ENCODE measurements at places on chromosomes 12 and 14. TPM values are rescaled to one million over a fixed set of nuclear protein-coding genes. Genes with fewer than 3 reads are reported as not detected.

The RNF34 gene
- total RNA-seq, result 63.3 TPM

The RPL10L gene
- total RNA-seq, result not detected

The ADCY4 gene
- total RNA-seq, result 1.5 TPM

The PLCZ1 gene
- total RNA-seq, result not detected

The CDCA4 gene
- total RNA-seq, result 62.4 TPM

DNA sequence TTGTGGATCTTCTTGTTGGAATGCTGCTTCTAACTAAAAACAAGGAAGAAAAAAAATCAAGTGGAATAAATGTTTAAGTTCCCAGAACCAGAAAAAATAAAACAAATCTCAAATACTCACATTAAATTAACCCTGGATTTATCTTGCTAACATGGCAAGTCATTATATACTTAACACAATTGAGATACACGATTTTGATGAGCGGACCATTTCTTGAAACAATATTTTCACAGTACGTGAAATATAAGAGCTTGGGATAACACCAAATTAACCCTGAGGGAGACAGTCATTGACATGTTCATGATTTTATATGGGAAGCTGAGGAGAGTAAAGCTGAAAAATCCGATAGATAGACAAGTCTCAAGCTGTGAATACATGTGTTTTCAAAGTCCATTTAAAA is 128.6 kb downstream of the PTCSC3 start:
- DNase-seq, result no peak

DNA sequence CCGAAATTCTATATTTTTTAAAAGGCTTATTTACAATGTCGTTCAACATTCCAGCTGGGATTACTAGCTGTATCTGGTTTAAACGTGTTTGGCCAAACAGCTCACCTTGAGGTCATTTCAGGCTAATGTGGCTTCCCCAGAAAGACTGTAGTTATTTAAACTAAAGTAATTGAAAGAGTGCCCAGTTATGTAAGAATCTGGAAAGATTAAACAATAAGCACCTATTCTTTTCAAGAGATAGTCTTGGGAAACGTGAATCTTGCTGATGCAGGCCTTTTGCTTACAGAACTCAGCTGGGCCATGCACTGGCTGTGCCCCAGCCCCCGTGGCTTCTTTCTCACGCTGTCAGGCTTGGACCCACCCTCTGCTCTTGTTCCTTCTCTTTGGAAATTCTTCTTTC is 24.4 kb downstream of the GLRX5 start:
- DNase-seq, result no peak

GRCh38 chr12:64085996-64086395 is 136.1 kb downstream of the KICS2 start:
- DNase-seq, result no peak

DNA sequence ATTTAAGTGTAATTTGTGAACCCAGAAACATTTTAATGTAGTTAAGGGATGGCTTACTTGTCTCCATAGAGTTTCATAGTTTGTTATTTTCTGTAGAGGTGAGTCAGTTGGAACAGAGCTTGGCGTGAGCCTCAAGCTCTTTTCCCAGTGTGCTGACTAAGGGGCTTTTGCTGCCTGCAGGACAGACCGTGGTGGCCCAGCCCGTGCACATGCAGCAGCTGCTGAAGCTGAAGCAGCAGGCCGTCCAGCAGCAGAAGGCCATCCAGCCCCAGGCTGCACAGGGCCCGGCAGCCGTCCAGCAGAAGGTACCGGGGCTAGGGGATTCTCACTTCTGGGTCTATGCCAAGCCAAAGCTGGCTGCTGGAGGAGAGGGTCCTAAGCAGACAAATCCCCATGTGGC is 76.9 kb downstream of the DDX51 start:
- no peak for DNase-seq

GRCh38 chr12:101924618-101925017 is 47.2 kb downstream of the DRAM1 start:
- DNase-seq, result peak; percentile 22

GRCh38 chr14:90730206-90730766 is 85.9 kb downstream of the TTC7B start:
- DNase-seq, result peak; percentile 8

DNA sequence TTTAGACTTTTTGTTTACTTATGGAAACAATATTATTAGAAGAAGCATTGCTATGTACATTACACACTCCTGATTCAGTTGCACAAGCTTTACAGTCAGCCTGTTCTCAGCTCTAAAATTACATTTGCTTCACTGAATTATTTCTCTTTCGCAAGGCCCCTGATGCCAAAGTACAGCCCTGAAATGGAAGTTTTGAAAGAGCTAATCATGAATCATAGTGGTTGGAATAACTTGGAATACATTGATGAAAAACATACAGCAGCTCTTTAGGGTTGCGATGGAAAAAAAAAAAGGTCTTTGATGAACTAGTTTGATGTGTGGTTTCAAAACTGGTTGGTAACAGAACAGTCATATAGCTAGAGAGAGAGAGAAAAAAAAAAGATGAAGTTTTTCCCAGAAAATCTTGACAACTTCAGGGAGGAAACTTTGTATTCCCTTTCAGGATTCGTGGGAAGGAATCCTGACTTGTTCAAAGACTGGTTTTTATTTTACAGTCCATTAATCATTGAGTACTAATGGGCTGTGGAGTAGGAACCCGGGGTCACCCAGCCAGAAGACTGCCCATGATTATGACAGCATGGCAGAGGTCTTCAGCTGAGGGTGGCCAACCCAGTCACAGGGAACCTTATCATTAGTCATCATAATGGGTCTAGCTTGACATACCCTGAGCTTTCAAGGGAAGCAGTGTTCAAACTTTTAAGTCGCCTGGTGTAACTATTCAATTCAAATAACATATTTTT is 460.1 kb downstream of the NAV3 start:
- no peak for DNase-seq

- DNase-seq, result no peak
These were observed 27.4 kb downstream of the FAM177A1 start for GRCh38 chr14:35073486-35073885.

DNA sequence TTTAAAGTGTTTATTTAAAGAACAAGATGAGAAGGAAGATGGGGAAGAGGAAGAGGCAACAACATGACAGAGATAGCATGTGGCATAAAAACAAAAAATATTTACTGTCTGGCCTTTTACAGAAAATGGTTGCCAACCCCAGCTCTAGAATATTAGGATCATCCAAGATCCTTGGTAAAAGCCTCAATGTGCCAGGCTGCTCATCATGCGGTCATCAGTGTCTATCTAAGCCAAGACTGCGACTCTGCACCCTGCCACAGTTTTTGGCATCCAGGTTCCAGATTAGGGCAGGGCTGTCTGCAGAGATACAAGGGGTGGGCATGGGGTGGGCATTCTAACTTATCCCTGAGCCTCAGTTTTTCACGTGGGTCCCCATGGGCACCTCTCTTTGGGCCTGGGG is 46.9 kb upstream of the CNTN1 start:
- DNase-seq, result no peak

DNA sequence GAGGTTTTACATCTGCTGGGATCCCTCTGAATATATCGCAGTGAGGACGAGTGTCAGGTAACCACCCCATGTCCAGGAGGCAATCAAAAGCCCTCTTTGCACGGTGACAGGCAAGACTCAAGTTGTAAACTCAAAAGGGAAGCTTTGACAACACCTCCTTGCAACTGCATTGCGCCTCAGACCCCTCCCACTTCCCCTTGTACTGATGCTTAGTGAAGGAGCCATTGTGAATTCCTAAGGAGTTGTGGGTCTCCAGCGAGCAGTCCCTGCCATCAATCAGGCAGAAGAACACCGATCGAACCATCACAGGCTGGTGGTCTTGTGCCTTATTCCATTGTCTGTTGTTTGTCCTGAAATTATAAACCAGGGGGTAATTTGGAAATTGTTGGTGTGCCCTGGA is 112.6 kb downstream of the CCDC60 start:
- DNase-seq, result peak; percentile 52

DNA sequence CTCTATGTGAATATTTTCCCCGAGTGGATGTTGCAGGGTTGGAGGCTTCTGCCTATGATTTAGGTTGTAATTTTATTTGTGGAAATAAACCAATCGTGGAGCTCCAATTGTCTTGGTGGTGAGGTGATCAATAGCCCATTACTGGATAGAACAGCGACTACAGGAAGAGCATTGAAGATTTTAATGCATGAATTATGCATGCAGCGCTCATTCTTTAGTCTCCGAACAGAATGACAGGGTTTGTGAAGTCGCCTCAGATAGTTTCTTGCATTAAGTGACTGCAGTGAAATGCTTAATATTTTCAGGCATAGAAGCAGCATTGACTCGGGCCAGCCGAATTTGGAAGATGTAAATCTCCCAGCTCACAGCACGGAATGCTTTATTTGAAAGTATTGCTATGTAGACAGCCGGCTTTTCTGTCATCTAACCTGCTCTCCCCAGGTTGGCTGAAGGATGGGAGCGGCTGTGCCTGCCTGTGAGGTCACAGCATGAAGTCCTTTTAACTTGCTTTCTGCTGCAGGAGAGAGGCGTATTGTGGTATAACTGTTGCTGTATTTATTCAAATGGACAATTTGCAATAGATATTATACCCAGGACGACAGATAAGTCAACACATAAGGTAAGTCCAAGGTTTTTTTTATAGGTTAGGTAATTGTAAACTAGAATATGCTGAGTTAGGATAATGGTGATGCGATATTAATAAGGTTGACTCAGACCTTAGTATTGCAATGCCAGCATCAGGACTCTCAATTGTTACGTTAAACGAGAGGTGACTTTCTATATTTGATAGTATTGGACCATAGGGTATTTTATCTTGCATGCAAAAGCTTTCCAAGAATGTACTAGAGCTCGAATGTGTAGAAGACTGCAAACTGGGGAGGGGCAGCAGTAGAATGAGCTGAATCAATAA is 135.7 kb downstream of the CNTN1 start:
- DNase-seq, result peak; percentile 58

DNA sequence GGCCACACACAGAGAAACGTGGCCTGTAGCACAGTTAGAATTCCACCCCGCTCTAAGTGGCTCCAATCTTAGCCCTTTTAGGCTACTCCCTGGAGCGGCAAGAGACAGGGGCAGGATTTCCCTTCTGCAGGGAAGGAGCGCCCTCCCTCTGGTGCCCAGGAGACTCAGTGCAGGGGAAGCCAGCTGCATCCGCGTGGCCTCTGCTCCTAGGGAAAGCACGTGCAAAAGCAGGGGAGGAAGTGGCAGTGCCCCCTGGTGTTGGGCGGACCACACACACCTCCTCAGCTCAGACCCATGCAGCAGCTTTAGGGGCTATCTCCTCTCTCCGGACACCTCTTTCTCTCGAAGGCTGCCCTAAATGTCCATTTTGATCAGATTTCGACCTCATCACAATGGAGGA is 50.0 kb downstream of the SPRING1 start:
- DNase-seq, result peak; percentile 94

GRCh38 chr12:88519802-88520435 is 60.4 kb downstream of the KITLG start:
- no peak for DNase-seq
